ENCODE measurements at places on chromosomes 5 and 9.

DNA sequence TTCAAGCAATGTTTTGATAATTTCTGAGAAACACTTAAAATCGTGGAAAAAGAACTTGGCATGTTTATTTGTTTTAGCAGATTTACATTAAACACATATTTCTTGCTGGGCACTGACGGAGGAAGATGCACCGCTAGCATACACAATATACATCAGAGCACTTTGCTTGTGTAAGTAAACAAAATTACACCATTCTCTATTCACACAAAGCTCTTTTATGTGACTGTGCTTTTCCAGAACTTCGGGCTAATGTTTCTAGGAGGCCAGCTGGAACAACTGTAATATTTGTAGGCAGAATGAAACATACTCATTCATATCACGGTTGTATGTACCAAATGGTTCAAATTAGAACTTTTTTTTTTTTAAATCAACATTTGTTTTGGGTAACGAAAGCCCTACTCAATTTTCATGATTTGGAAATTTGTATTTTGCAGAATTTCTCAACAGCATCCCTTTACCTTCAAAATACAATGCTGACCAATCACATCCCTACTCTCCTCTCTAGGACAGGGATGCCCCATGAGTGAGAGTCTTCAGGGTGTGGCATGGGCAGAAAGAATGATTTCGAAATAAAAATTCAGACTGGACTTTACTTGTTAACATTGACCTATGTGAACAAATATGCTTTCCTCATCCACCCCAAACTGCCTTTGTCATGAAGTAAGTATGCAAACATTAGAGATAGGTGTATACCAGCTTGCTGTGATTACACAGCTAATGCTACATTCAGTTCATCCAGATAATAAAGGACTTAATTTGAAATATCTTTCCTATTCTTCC is 425.1 kb downstream of the BNC2 start:
- DNase-seq, result no peak

GRCh38 chr9:86096386-86096785 is 3.0 kb downstream of the GOLM1 start:
- DNase-seq, result no peak

DNA sequence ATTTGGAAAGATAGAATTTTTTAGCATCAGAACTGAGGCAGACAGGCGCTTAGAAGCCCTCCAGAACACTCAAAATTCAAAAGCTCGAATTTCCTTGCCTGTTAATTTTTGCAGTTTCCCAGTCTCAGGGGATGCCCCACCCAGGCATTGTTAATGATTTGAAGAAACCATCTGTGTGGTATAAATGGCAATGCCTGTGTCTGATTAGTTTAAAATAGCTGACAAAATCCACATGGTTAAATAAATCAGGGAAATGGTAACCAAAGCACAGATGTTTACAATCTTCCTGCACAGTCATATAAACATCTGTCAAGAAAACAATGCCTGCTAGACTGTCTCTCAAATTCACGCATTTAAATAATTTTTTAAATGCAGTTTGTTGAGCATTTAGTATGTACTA is 185.2 kb upstream of the RGMB start:
- DNase-seq, result no peak

- DNase-seq, result no peak
These were observed 111.1 kb upstream of the LMX1B start for GRCh38 chr9:126502417-126503332.

- DNase-seq, result no peak
These were observed 115.6 kb downstream of the VCAN start for GRCh38 chr5:83586874-83587776.

DNA sequence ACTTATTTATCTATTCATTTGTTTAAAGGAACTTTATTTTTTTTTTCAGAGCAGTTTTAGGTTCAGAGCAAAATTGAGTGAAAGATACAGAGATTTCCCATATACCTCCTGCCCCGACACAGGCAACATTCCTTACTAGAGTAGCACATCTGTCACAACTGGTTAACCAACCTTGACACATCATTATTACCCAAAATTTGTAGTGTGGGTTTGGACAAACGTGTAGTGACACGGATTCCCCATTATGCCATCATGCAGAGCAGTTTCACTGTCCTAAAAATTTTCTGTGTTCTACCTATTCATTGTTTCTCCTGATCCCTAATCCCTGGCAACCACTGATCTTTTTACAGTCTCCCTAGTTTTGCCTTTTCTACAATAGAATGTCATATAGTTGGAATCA is 57.3 kb upstream of the LHFPL2 start:
- DNase-seq, result no peak

DNA sequence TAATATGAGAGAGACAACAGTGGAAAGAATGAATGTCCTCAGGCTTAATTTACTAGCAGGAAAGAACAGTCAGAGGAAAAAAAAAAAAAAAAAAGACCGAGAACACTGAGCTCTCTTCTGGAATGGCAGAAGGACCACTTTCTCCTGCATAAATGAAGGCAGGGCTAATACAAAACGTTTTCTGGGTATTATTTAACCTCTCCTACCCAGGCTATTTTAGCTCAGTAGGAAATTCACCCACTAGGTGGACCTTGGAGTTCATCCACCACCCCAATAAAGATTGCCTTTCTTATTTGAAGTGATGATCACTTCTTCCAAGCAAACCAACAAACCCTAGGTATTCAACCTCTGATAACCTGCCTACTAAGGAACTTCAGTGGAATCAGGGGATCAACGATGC is 3.7 kb downstream of the GLIS3 start:
- no peak for DNase-seq

DNA sequence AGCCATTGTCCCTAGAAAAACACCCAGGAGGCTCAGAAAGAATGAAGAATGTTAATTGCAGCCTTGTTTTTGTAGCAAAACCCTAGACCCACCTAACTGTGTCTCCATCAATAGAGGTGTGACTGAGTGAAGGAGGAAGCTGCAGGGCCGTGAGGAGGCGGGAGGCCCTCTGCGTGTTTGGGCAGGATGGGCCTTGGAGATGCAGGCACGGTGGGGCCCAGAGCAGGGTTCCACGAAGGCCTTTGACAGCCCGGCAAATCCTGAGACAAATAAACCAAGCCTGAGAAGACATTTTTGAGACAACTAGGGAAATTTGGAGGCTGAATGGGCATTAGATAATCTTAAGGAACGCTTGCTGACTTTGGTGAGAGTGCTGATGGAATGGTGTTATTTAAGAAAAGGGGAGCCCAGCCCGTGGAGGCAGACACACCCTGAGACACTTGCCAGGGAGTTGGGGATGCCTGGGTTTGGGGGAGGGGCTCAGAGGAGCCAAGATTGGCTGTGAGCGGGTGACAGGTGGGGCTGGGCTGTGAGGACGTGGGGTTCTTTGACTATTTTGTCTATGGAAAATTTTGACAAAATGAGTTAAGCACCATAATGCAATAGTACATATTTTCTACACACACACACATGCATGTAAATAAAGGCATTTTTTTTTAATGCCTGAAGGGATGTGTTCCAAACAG is 48.8 kb downstream of the BARX1 start:
- no peak for DNase-seq

GRCh38 chr5:166127766-166128570 is 2163.5 kb upstream of the WWC1 start:
- no peak for DNase-seq

DNA sequence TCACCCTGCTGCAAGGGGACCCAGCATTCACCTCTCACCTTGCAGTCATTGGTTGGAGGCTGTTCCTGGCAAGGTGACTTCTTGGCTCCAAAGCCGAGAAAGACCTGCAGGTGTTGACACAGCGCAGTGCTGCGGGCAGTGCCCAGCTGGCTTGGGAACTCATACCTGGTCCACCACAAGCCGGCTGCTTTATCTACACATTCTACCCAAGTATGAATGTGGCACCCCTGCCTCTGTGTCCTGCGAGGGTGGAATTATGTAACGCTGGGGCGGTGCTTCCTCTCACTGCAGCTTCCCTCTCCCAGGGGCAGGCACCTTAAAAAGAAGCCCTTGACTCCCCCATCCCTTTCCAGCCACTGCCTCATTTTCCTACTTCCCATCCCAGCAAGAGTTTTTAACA is 2.5 kb upstream of the ZMYND19 start:
- DNase-seq, result no peak

GRCh38 chr5:131272724-131273123 is 8.9 kb downstream of the CDC42SE2 start:
- DNase-seq, result no peak

DNA sequence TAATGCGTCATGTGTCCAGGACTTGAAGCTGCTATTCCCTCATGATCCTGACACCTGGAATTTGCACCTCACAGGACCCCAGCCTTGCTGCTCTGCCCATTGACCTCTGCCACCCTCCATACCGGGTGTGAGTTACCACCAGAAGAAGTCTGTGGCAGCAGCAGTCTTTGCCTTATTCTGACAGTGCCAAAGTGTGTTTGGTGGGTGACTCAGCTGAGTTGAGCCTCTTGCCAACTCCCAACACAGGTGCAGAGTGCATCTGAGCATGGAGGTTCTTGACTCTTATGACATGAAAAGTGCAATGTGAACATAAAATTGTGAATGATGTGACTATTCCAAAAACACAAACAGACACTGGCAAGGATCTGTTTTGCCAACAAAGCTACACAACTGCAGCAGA is 1166.5 kb upstream of the CDH18 start:
- no peak for DNase-seq

DNA sequence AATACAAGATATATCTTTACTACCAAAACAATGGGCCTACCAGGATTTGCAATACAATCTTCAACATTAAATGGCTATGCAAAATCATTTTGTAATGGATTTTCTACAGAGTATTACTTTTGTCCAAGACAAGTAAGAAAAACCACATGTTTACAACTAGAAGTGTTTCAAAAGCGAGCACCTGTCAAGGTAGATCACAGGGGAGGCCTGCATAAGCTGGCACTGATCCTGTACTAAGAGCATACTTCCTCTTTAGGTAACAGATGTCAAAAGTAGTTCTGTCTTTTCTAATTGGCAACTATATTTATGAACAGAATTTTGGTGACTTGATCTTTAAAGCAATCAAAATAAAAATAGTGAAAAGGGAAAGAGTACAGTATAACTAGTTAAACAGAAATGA is 249.0 kb downstream of the MLLT3 start:
- DNase-seq, result peak; percentile 32

- DNase-seq, result no peak
These were observed 16.8 kb upstream of the PRLR start for GRCh38 chr5:35246900-35247647.

DNA sequence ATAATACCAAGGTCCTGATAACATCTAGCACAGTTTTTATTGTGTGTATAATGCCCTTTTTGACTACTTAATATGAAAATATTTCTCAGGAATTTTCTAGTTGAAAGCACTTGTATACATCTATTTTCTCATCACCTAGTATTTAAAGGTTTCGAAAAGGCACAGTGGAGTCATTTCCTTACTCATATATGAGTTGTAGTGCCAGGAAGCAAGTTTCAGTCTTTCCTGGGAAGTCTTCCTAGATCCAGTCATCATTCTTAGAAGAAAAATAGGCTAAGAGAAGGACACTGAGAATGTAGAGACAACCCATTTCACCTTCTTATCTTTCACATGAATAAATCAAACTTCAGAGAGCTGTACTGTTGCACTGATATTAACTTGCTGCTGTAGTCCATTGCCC is 70.2 kb downstream of the SLC25A46 start:
- no peak for DNase-seq
